Calu3 (cell line): ENCODE measurements at places on chromosomes 5 and 9.

DNA sequence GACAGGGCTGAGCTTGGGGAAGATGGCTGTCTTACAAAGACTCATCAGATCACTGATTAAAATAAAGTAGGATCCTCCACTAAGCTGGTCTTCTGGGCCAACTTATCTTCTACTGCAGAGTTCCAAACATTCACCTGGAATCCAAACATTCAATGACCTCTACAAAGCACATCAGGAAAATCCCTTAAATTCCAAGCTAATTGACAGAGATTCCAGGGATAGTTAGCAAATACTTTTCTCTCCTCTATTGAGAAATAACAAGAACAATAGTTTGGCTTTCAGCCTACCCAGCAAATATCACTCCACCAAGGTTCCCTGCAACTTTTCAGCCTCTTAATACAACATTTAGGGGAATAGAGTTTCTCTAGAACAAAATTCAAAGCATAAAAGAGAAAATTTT is 140.6 kb upstream of the LIFR start:
- DNase-seq: no peak

GRCh38 chr5:56152437-56152836 is 80.7 kb downstream of the ANKRD55 start:
- no peak for DNase-seq

- no peak for DNase-seq
These were observed 157.5 kb upstream of the BRINP1 start for GRCh38 chr9:119526698-119527097.

- DNase-seq: no peak
These were observed 570 bp downstream of the CREBRF start for GRCh38 chr5:173056783-173057061.
